ENCODE measurements at places on chromosomes 11 and 22. TPM values are rescaled to one million over a fixed set of nuclear protein-coding genes. Genes with fewer than 3 reads are reported as not detected.

The OR4D5 gene
- total RNA-seq: not detected

The TRIM51 gene
- total RNA-seq: not detected

The SOX10 gene
- 5.9 TPM for total RNA-seq

The RAB38 gene
- 5.1 TPM for total RNA-seq

The FZD4 gene
- total RNA-seq: 91.2 TPM
